ENCODE measurements at places on chromosomes 11 and 22. TPM values are rescaled to one million over a fixed set of nuclear protein-coding genes. Genes with fewer than 3 reads are reported as not detected.
A peak's percentile ranks its signal among the peaks of the same experiment; 100 is the strongest.

DRD4 gene
- total RNA-seq = 0.23 TPM

DNA sequence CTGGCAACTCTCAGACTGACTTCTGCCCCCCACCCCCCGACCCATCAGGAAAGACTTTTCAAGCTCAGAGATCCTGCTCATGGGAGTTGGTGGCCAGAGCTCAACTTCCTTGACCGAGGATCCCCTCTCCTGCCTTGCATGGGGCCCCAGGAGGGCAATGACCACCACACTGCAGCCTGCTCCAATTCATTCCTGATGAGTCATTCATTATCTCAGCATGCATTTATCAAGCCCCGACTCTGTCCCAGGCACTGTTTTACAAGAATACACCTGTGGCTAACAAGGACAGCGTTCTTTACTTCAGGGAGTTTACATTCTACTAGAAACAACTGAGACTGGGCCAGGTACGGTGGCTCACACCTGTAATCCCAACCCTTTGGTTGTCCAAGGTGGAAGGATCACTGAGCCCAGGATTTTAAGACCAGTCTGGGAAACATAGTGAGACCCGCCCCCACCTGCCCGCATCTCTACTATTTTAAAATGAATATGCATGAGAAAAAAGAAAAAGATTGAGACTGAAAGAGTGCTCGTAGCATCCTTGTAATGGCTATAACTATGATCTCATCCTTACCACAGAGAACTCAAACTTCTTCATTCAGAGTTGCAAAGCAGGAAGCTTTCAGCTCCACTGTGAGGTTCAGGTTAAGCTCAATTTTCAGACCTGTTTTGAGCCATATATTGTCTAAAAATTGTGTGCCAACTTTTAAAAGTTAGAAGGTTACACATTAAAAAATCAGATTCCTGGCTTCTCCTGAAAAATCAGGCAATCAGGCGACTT is 60.4 kb downstream of the FEZ1 start:
- DNase-seq = no peak

- DNase-seq = no peak
These were observed 30.5 kb upstream of the BLID start for GRCh38 chr11:122146475-122146874.

GRCh38 chr11:105024394-105024793 is 1.4 kb upstream of the CASP5 start:
- no peak for DNase-seq

DNA sequence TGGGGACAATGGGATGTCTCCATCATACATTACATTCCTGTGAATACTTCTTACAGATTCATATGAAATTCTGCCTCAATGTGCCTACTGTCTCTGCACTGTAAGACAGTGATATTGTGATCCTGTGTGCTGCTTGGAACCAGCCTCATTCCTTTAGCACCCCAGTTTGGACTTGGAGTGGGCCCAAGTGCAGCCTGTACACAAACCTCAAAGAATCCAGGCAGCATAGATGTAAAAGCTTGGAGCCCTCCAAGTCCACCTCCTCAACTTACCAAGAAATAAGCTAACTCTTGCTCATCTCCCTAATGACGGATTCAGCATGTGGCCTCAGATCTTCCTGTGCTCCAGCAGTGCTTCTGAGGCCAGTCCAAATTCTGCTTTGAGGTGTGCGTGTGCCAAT is 24.4 kb downstream of the GRAP2 start:
- DNase-seq = no peak

DNA sequence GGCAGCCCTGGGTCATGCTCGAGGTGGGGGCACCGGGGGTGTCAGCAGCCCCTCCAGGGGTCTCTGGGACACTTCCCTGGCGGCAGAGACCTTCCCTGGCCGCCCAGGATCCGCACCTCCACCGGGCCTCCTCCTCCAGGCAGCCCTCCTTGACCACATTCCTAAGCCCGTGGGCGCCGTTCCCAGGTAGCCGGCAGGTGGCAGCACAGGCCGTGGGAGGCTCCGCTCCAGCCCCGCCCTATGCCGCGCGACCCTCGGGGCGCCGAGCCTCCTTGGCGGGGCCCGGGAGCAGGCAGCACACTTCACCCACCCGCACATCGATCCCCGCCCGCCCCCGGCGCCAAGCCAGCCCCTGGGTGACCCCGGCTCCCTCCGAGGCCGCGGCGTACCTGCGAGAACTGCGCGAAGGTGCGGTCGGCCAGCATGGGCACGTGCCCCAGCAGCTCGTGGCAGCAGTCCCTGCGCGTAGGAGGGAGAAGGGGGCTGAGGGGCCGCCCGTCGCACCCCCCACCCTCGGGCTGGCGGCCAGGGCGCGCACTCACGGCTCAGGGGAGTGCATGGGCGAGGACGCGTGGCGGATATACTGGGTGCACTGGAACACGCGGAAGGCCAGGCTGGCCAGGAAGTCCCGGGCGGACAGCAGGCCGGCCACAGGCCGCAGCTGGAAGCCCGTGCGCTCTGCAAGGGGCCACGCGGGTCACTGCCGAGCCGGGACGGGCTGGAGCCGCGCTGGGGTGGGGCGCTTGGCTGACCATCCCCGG is 5.3 kb upstream of the INS start:
- no peak for DNase-seq

DNA sequence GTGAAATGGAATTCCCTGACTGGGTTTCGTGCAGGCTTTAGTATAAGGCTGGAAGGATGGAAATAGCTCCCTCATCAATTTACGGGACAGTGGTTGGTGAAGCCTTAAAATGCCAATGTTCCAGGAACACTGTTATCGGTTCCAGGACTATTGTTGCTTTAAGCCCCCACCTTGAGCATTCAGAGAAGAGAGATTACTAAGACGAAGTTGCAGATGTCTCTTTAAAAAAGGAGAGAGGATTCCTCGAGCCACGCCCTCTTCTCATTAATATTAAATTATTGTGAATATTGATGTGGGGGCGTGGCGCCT is 195 bp upstream of the CREB3L1 start:
- DNase-seq = no peak

OR4C16 gene
- total RNA-seq = not detected

TRIM49 gene
- not detected for total RNA-seq

DNA sequence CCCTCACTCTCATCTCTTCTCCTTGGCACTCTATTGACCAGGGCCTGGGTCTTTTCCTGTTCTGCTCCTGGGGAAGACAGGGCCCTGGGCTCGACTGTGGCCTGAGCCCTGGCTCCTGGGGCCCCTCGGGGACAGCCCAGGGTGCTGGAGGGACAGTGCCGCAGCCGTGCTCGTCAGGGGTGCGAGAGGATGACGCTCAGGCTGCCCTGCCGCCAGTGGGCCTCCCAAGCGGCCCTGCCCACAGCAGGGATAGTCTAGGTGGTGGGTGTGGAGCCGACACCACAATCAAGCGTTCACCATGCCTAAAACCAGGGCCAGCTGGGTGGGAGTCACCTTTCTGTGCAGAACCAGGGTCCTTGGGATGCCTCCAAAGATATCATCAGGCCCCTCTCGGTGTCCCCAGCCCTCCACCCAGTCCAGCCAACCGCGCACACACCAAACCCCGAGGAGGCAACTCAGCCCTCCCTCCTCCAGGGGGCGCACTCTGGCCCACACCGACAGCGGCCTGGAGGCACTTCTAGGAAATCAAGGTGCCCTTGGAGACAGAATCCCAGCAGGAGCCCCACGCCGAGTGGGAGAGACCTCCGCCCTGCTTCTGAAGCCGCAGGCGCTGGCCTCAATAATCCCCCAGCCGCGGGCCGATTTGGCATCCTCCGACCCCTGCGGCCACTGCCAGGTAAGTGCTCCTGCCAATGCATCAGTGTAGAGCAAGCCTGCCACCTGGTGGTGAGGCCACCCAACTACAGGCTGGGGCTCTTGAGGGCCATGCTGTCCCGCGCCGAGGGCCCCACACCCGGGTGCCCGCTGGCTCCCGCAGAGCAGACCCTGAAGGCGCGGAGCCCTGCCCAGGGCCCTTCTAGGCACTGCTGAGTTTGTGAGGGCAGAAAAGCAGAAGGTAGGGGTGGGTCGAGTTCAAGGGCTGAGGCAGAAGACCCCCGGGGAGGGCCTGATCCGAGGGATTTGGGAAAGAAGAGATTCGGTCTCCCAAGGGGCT is 496.4 kb downstream of the BUD13 start:
- DNase-seq = peak; percentile 38

- DNase-seq = no peak
These were observed 9.1 kb upstream of the ZBTB16 start for GRCh38 chr11:114050258-114050927.

ADAMTS15 gene
- 0.06 TPM for total RNA-seq

DNA sequence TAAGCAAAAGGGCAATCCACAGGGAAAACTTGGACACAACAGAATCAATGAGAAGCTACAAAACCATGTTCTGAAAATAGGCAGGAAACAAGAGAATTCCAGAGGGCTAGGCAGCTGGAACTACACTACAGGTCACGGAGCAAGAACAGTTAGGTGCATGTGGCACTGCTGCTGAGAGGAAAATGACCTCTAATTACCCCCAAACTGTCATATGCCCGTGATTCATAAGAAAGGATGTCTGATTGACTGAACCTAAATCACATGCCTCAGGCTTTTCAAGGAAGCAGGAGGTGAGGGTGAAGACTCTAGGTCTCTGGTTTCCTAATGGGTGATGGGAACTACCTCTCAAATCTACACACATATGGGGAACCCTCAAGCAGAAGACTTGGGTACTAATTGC is 17.9 kb upstream of the RRAS2 start:
- no peak for DNase-seq

- DNase-seq = no peak
These were observed 426.8 kb upstream of the CADM1 start for GRCh38 chr11:115930886-115931547.

GRCh38 chr11:32053151-32053888 is 37.6 kb upstream of the RCN1 start:
- DNase-seq = no peak

- DNase-seq = no peak
These were observed 9.6 kb upstream of the TP53I11 start for GRCh38 chr11:44960200-44960845.

DNA sequence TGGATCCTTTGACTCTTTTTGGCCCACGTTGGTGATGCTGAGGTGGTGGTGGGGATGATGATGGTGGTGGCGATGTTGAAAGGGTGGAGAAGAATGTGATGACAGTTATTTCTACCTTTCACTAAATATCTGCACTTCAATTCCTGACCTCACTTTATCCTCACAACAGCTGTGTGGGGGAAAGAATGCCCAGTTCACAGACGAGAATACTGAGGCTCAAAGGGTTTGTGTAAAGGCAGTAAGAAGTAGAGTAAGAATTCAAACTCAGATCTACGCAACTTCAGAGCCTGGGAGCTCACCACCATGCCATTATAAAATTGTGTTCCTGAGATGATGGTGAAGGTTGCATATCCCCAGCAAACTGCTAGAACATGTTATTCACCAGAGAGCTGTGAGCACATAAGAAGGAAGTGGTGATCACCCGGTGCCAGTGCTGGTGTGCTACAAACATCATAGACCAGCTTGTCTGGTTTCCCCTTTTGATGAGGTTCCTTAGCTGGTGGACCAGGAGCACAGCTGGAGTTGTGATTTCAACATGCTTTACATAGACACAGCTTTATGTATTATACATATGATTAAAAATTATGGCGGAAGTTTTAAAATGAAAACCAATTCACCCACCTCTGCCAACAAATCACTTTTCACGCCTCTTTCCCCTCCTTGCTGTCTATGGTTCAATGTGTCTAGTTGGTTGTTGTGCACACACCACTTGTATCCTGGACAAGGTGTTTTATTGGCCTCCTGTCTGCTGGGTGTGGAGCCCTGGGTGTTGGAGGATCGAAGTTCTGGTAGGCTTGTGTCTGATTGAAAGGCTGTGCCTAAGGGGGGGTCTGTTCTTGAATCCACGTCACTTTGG is 6.2 kb downstream of the ST14 start:
- DNase-seq = no peak

DNA sequence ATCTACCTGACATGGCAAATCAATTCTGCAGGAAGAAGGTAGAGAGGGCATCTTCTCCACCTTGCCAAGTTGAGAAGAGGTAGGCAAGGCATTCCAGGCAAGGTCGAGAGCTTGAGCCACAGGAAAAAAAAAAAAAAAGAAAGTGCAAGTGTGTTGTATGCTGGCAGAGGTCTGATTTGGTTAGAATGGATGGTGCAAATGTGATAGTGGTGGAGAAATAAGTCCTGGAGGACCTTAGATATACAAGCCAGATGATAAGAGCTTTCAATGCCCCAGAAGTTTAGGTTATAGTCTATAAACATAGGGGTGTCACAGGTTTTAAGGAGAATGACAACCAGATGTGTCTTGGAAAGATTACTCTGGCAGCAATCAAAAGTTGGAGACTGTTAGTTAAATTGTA is 1.4 kb downstream of the FBXO3 start:
- no peak for DNase-seq

KRTAP5-1 gene
- total RNA-seq = not detected

DDX25 gene
- not detected for total RNA-seq

- no peak for DNase-seq
These were observed 31.8 kb downstream of the USP35 start for GRCh38 chr11:78220218-78221157.

GRCh38 chr11:60347084-60347797 is 20.2 kb downstream of the MS4A6E start:
- no peak for DNase-seq

Data from NCI-H460 (cell line).